ENCODE measurements at places on chromosomes 2 and 18. TPM values are rescaled to one million over a fixed set of nuclear protein-coding genes. Genes with fewer than 3 reads are reported as not detected.

- no peak for DNase-seq
- H3K4me3 ChIP-seq = no peak overlapping the region
- H3K36me3 ChIP-seq = no peaks in the 10 kb centered on the region
- no peaks in the 10 kb centered on the region for H3K27me3 ChIP-seq
- H3K27ac ChIP-seq = no peak overlapping the region
Measured at GRCh38 chr2:67389286-67389685, 7.8 kb upstream of the ETAA1 start.

DNA sequence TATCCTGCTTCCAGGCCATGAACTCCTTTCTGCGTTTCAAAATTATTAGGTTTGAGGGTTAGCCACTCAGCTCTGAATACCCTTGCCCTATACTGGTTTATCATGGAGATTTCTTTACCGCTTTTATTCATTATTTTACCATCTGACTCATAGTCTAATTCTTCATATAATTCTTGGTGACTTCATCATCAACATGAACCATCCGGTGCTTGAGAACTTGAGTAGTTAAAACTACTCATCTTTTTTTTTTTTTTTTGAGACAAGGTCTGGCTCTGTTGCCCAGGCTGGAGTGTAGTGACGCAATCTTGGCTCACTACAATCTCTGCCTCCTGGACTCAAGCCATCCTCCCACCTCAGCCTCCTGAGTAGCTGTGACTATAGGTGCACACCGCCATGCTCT, 94.2 kb upstream of the LHCGR start:
- H3K4me1 ChIP-seq = no peaks in the 10 kb centered on the region
- no peak overlapping the region for H3K27ac ChIP-seq
- H3K36me3 ChIP-seq = no peaks in the 10 kb centered on the region
- no peaks in the 10 kb centered on the region for H3K27me3 ChIP-seq

Gene RGPD3
- 0.20 TPM for polyA plus RNA-seq

Gene CHRND
- not detected for polyA plus RNA-seq

- no peaks in the 10 kb centered on the region for H3K4me1 ChIP-seq
- no peak overlapping the region for H3K27ac ChIP-seq
- H3K36me3 ChIP-seq = no peaks in the 10 kb centered on the region
- DNase-seq = no peak
- no peak overlapping the region for H3K4me3 ChIP-seq
- peaks cover 9% of the 10 kb centered on the region for H3K27me3 ChIP-seq
Measured at GRCh38 chr2:176914371-176914770, 298.2 kb upstream of the HNRNPA3 start.

GRCh38 chr2:108128249-108128648, 111.5 kb upstream of the SULT1C3 start:
- DNase-seq = no peak
- peaks cover 3% of the 10 kb centered on the region for H3K27me3 ChIP-seq
- no peak overlapping the region for H3K4me3 ChIP-seq
- no peaks in the 10 kb centered on the region for H3K4me1 ChIP-seq
- no peaks in the 10 kb centered on the region for H3K36me3 ChIP-seq
- no peak overlapping the region for H3K27ac ChIP-seq

Gene MREG
- polyA plus RNA-seq = 1.6 TPM

GRCh38 chr2:176178038-176178756, 10.3 kb upstream of the HOXD1 start:
- H3K36me3 ChIP-seq = no peaks in the 10 kb centered on the region
- no peak for DNase-seq
- no peak overlapping the region for H3K4me3 ChIP-seq
- H3K27me3 ChIP-seq = peaks cover 64% of the 10 kb centered on the region

Gene LTBP1
- not detected for polyA plus RNA-seq
